ENCODE measurements at places on chromosomes 1 and 21. TPM values are rescaled to one million over a fixed set of nuclear protein-coding genes. Genes with fewer than 3 reads are reported as not detected.

The ALX3 gene
- total RNA-seq, result not detected

DNA sequence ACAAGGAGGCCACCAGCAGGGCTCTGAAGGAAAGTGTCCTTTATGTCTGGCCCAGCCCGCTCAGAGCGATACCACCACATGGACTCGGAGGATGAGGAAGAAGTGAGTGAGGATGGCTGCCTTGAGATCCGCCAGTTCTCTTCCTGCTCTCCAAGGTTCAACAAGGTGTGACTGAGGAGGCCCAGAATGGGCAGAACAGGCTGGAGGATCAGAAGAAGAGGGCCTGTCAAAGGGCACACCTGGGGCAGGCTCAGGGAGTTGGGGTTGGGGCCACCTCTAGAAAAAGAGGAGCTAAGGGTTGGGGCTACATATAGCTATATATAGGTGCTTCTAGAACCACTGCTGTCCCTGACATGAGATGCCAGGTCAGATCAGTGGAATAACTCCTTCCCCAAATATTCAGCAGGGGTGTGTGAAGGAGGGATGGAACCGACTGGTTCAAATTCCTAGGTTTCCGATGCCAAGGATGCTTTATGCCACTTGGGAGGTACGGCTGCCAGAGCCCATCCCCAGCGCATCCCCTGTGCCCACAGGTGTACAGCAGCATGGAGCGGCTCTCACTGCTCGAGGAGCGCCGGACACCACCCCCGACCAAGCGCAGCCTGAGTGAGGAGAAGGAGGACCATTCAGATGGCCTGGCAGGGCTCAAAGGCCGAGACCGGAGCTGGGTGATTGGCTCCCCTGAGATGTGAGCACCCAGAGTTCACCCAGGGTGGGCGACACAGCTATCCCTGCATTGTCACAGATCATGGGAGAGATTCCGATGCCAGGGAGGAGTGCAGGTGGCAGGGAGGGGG is 102.2 kb downstream of the PIK3R3 start:
- no peak for DNase-seq

GRCh38 chr1:55786396-55786795 is 571.2 kb upstream of the USP24 start:
- DNase-seq, result no peak

The C1orf53 gene
- 1.8 TPM for total RNA-seq

The FTCD gene
- not detected for total RNA-seq

GRCh38 chr1:154884869-154885701 is 15.0 kb upstream of the KCNN3 start:
- no peak for DNase-seq

The KIAA0040 gene
- 11.2 TPM for total RNA-seq

GRCh38 chr1:17999884-18000283 is 107.7 kb upstream of the IGSF21 start:
- DNase-seq, result no peak

GRCh38 chr21:43774163-43774562 is 1.9 kb downstream of the CSTB start:
- DNase-seq, result no peak

DNA sequence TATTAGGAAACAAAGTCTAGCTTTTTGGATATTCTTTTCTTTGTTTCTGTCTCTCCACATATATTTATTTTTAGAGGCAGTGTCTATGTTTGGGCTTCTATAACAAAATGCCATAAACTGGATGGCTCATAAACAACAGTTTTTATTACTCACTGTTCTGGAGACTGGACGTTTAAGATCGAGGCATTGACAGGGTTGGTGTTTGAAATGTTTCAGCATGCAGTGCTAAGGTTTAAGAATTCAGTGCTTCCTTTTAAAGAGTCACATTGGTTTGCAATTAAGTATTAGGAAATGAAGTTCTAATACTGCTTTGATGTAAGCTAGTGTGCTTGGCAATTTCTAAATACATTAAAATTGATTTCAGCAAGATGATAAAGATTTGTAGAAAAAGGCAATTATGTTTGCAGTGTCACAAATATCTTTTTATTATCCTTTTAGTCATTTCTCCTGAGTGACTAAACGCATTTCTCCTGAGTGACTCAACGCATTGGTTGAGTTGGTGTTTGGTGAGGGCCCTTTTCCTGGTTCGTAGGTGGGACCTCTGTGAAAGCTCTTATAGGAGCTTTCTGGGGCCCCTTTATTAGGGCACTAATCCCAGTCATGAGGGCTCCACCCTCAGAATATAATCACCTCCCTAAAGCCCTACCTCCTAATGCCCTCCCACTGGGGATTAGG is 317.0 kb downstream of the USP25 start:
- DNase-seq, result no peak

The CDK18 gene
- 0.28 TPM for total RNA-seq

GRCh38 chr1:105793536-105794146 is 1262.8 kb upstream of the PRMT6 start:
- DNase-seq, result no peak

The PLA2G2C gene
- 0.17 TPM for total RNA-seq

- DNase-seq, result no peak
Observed at GRCh38 chr1:169363046-169363730, 4.4 kb downstream of the NME7 start.

The NPHS2 gene
- not detected for total RNA-seq

The TMEM82 gene
- total RNA-seq, result not detected

The DDR2 gene
- 2.3 TPM for total RNA-seq

DNA sequence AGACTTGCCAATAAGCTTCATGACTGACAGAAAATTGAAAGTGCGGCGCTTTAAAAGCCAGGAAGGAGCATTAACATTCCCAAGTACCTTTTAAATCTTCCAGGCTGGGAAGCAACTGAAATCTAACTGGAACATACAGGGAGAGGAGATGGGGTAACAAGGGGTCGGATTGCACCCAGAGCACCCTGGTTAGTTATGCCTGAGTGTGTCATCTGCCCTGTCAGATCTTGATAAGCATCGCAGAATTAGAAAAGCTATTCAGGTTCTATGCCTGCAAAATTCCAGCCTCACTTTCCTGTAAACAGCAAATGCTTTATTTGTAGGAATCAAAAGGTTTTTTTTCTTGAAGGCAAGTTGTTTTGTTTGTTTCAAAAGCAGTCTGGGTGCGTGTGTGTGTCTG is 58.5 kb downstream of the SERBP1 start:
- DNase-seq, result no peak

The SLC35E2B gene
- total RNA-seq, result 34.6 TPM

The ACOT11 gene
- total RNA-seq, result 0.52 TPM

- no peak for DNase-seq
Observed at GRCh38 chr1:185853739-185854138, 119.5 kb downstream of the HMCN1 start.

- no peak for DNase-seq
Observed at GRCh38 chr1:53398576-53399365, 60.4 kb upstream of the DMRTB1 start.

- DNase-seq, result no peak
Observed at GRCh38 chr1:117861694-117862093, 67.7 kb downstream of the GDAP2 start.

DNA sequence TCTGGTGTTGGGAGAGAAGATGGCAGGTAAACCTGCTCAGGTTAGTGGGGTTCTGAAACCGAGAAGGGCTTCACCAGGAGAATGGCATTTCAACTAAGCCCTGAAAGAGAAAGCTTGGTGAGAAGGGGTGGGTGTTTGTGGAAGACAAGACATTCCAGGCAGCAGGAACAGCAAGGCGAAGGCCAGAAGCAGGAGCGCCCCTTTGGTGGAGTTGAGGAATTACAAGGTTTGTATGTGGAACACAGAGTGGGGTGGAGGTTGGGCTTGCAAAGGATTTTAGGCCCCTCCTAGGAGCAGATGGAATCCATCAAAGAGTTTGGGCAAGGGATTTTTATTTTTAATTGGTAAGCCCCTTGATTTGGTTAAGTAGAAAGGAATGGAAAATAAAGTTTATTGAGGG is 24.8 kb upstream of the ELOA start:
- DNase-seq, result no peak

DNA sequence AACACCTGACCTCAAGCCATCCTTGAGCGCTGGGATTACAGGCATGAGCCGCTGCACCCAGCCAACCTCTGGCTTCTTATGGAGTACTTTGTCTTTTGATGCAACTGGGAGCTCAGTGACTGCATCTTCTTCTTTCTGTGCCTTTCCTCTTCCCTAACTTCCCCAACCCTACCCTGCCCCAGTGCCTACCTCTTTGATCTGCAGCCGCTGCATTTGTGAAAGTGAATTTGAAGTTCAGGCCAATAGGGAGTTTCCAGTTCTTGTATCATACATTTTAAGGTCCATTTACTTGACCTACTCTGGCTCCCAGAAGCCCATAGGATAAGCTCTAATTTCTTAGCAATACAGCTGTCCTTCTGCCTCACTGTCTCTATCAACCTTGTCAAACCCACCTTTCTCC is 52.2 kb downstream of the KCNC4 start:
- DNase-seq, result no peak

DNA sequence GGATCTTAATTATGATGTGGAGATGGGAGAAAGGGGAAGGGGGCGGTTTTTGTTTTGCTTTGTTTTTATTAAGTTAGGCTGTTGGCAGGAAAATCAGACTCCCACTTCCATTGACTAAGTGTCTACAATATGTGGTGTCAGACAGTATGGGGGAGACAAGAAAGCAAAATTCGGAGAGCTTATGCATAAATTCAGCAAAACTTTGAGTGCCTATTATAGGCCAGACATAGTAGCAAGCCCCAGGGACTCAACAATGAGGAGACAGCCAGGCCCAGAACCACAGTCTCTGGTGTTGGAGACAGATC is 835 bp upstream of the TSPAN2 start:
- DNase-seq, result no peak

DNA sequence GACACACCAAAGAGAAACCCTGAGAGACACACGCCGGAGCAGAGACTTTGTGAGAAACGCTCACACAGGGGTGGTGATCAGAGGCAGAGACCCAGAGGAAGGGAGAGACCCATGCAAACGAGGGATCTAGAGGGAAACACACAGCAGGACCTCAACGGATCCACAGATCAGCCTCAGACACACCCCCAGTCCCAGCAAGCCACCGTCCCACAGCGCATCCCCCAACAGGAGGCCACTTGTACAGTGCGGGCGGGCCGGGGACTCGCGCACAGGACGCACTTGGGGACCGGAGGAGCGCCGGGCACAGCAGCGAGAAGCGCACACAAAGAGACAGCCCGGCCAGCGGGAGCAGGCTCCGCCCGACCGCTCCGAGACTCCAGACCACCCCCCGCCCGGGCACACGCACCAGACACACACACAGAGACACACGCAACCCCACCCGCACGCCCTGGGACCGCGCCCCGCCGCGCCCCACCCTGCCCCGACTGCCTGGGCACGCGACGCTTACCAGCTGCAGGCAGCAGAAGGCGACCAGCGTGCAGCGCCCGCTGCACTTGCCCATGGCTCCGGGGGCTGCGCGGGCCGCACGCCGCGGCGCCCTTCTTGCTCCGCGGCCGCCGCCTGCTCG is 587 bp downstream of the NKAIN1 start:
- DNase-seq, result no peak

The MMEL1 gene
- total RNA-seq, result 0.81 TPM

- DNase-seq, result no peak
Observed at GRCh38 chr1:57850176-57850940, 426.5 kb upstream of the DAB1 start.

The NOL9 gene
- 41.6 TPM for total RNA-seq

DNA sequence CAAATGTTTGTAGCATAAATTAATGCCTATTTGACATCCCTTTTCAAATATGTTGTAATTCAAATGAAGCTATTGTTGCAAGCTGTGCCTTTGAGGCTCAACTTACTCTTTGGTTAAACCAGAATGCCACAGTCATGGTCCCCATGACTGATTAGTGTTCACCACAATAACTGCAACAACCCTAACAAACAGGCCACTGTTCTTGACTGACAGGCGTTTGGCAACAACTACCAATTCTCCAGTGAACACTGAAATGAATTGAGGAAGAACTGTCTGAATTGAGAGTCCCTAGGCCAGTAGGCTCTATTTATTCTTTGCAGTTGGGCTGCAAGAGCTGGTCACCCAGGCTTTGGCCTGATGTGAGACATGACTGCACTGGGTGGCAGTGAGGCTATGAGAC is 6.6 kb upstream of the TMEM167B start:
- no peak for DNase-seq

The KLHDC8A gene
- not detected for total RNA-seq
